ENCODE measurements at places on chromosomes 7 and 10.

GRCh38 chr10:53458007-53458406, 685.4 kb upstream of the MBL2 start:
- no peak for DNase-seq

DNA sequence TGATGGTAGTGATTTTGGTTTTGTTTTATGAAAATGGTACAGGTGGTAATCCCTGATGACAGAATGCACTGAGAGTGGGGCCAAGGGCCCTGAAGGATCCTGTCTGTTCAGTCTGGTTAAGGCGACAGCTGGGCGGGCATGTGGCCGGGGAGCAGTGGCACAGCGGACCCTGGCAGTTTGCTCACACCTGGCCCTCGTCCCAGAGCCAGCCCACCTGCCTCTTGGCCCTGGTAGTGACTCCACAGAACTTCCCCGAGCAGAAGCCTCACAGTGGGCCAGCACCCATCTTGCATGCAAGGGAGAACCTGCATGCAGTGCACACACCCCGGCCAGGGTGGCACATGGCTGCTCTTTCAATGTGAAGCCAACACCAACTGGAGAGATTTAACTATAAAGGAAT, 82.8 kb downstream of the ALOX5 start:
- DNase-seq: no peak

DNA sequence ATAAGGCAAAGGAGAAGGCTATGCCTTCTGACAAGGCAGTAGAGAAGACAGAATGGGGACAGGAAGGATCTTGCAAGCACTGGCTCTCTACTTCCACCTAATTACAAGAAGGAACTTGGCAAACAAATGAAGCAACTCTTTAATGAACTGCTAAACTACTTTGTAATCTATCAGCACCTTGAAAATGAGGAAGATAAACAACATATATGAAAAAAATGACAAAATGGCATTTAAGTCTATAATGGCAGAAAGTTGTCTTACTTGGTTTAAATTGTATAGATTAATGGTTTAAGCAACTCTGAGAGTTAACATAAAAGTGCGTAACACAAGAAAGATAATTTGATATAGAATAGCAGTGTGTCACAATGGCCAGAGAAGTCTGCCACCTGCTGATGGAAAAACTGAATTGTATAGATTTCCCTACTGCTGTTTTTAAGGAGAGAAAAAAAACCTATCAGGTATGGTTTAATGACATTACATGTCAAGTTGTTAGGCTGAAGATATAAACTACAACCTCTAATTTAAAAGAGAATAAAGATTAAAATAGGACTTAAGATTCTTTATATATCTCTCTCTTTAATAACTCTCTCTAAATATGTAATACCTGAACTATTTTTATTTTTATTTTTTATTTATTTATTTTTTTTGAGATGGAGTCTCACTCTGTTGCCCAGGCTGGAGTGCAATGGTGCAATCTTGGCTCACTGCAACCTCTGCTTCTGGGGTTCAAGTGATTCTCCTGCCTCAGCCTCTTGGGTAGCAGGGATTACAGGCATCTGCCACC, 11.8 kb downstream of the NT5C3A start:
- DNase-seq: peak; percentile 29

GRCh38 chr10:12790270-12790669, 211.2 kb downstream of the CCDC3 start:
- DNase-seq: no peak

DNA sequence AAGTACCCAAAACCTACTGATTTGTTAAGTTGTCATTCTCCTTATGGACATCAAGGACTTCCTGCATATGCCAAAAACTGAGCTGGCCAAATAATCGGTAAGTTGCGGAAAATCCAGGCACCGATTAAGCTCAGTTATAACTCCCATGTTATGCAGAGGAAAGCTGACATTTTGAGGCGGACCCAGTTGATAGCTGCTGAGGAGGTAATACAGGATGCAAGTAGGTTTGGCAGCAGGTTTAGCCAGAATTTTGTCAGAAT, 725.1 kb upstream of the GALNT17 start:
- DNase-seq: no peak

DNA sequence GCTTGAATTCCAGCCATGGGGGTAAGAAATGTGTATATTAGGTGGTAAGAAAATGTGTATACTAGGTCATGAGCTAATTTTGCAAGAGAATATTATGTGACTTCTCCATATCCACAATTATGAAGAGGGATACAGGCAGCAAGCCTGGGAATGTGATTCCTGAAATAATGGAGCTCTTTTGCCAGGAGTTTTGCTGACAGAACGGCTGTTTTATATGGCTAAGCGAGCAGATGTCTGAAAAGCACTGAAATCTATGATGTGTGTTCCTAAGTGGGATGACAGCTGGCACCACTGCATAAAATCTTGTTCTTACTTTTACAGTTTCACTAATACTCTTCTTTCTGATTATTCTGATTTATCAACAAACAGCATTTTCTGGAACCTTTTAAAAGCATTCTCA, 386.0 kb upstream of the HPS1 start:
- DNase-seq: no peak

DNA sequence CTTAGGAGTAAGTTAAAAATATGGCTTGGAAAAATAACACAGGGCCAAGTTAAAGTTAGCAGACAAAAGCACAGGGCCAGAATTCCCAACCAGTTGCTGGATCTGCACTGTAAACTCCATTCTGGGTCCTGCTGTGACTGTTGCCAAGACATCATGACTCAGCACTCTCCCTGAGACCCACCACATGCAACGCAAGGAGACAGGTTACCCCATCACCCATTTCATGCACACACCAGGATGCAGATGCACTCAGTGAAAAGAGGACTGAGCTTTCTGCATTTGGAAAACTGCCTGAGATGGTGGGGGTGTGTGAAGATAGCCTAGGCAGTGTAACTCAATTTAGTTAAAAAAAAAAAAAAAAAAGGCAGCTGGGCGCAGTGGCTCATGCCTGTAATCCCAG, 97.6 kb upstream of the ZNF438 start:
- peak; percentile 12 for DNase-seq

GRCh38 chr7:3294432-3295100, 6.5 kb upstream of the SDK1 start:
- no peak for DNase-seq

GRCh38 chr10:95832216-95833041, 75.3 kb upstream of the CC2D2B start:
- DNase-seq: no peak

- no peak for DNase-seq
Observed at GRCh38 chr7:116071629-116072028, 41.1 kb upstream of the TFEC start.

DNA sequence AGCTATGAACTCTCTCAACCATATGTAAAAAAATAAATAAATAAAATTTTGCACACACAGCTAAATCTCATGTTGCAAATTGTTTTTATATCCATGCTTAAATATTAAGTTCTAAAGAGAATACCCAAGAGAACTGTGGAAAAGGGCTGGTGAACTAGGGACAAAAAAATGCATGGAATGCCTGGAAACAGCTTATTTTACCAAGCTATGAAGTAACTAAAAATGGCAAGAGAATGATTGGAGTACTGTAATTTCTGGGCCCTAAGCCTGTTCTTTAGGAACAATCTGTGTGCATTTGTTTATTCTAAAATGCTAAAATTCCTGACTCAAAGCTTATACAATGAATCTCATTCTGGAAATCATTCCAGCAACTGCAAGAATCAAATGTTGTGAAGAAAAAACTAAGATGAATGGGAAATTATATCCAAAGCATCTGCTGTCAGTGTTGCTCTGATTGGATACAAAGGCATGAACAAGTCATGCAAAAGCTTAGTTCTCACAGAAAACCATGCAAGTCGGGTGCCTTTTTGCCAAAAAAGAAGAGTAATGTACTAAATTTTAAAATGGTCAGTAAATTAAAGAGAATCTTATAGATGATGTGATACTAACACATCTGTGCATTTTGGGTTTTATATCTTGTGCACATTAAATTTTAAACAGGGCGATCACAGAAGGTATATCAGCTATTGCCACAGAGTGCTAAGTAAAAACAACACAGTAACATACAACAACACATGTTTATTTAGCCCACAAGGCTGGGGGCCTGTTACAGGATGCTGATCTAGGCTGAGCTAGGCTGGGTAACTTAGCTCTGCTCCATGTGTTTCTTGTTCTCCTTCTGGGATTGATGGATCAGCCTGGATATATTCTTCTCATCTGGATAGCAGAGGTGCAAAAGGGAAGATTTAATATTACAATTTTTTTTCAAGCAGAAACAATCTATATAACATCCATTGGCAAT, 453.5 kb upstream of the SEMA3A start:
- peak; percentile 48 for DNase-seq

DNA sequence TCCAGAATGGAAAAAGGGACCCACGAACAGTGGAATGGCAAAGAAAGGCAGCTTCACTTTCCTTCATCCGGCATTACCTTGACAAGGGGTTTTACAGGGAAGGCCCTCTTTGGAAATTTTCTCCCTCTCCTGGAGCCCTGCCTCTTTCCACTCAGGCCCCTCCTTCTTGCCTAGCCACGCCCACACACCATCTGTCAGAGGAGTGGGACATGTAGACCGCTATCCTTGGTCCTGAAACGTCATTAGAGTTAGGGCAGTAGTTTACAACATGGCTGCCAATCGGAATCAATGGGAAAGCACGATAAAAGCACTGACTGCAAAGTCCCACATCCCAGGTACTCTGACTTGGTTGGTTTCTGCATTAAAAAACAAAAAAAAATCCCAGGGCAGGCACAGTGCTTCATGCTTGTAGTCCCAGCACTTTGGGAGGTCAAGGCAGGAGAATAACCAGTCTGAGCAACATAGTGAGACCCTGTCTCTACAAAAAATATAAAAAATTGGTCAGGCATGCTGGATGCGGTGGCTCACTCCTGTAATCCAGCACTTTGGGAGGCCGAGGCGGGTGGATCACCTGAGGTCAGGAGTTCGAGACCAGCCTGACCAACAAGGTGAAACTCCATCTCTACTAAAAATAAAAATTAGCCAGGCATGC, 96.4 kb downstream of the MARCHF5 start:
- peak; percentile 41 for DNase-seq

- no peak for DNase-seq
Observed at GRCh38 chr7:157615101-157615817, 278.5 kb downstream of the DNAJB6 start.

DNA sequence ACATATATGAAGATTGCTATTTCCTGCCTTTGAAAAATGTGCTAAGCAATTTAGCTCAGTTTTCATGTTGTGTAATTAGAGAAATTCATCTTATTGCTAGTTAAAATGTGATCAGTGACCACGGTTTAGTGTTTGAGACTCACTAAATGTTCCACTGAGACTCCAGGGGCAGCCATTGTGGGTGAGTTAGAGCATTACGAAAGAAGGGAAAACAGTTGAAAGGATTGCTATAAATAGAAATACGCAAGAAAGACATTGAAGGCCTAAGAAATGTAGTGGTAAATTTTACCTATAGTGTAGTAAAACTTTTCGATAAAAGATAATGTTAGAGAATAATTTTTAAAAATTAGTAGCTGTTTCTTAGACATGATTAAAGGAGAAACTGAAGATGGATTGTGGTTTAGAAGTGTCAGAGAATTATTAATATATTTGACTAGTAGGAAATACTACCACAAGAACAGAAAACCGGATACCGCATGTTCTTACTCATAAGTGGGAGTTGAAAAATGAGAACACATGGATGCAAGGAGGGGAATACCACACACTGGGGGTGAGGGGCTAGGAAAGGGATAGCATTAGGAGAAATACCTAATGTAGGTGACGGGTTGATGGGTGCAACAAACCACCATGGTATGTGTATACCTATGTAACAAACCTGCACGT, 394.5 kb downstream of the SEMA3D start:
- no peak for DNase-seq
